ENCODE measurements at places on chromosomes 6 and 20.

DNA sequence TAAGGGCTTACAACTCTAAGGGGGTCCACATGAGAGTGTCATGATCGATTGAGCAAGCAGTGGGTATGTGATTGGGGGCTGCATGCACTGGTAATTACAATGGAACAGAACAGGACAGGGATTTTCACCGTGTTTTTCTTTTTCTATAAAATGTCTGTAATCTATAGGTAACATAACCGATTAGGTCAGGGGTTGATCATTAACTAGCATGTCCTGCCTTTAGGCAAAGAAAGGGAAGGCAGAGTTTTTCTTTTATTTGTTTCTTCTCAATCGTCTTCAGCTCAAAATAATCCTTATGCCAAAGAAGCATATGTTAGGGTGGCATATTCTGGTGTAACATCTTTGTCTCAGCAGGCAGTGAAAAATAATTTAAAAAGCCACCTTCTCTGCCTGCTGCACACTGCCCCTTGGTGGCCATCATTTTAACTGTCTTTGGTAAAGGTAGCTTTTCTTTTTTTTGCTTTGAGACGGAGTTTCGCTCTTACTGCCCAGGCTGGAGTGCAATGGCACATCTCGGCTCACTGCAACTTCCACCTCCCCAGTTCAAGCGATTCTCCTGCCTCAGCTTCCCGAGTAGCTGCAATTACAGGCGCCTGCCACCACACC, 9.7 kb upstream of the CEP43 start:
- DNase-seq, result peak; percentile 58

GRCh38 chr6:153804755-153805330, 234.2 kb upstream of the OPRM1 start:
- DNase-seq, result no peak

DNA sequence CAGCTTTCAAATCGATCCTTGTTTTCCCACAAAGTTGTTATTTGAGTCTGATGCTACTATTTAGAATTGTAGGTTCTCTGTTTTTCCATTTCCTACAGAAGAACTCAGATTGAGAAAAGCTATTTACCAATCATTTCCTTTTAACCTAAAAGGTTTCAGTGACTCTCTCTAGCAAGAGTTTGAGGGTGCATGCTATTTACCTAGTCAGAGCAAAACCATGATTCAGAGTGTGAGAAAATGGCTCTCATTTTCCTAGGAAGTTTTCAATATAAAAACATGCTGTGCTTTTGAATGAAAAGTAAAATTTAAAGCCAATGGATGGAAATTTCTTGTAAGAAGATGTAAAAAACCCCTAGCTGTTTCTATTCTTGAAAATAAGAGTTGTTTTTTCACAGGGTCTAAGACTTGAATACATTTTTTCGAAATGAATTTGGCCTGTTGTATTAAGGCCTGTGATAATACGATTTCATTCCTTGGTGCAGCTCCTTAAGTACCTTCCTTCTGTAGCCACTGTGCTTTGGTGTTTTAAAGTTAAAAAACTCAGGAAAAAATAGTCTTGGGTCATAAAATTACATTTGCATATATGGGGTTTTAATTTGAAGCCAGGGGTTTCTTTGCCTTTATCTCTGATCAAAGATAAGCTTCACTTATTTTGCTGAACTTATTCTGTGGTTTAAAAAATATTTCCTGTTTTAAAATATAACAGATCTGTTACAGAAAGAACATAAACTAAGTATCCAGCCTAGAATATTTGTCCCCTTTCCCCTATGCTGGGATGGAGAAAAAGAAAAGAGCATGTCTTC, 18.0 kb upstream of the RSPH3 start:
- no peak for DNase-seq

DNA sequence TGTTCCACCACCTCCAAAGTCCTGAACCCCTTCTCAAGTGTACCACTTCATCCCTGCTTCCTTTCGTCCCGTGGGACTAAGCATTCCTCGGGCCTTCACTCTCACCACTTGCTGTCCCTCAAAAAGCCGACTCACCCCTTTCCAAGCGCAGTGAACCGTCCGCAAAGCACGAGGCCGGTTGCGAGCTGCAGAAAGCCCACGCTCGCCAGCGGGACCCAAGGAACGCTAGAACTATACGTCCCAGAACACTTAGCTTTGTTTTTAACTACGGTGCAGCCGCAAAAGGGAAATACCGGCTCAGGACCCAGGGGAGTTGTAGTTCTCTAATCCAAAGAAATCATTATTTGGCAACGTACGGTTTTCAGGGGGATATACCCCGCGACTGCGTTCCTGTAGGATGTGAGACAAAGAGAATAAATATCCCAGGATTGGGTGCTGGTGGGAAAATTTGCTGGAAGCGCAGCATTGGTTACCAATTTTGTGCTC, 416 bp upstream of the POLR1H start:
- peak; percentile 29 for DNase-seq

GRCh38 chr6:17450832-17451231, 57.4 kb downstream of the CAP2 start:
- no peak for DNase-seq

DNA sequence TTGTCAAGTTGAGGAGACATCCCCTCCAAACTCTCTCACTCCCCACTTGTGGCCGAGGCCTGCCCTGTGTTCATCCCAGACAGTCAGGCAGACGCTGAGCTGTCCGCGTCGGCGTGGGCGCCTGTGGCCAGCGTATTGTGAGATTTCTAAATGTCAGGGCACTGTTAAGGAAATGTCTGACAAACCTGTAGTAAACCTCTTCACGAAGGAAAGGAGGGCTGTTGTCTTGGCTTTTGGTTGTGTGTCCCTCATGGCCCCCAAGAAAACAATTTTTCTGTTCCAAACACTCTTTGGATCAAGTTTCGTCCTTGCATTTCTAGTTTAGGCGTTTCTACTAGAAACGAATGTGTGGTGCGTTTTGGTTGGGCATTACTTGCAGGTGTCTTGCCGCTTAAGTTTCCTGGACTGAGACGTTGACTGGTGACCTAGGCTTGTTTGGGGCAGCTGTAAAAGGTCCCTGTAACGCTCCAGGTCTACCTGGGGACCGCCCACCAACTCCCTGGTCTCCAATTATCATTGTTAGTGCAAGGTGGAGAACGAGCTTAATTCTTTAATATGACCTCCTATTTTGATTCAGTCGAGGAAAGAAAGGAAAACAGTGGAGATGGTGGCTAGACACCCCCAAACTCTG, 8.7 kb upstream of the POU3F2 start:
- no peak for DNase-seq

GRCh38 chr6:44538131-44538806, 150.8 kb downstream of the CDC5L start:
- DNase-seq, result no peak

- DNase-seq, result no peak
These were observed 280.4 kb downstream of the PTPRK start for GRCh38 chr6:128240024-128240428.

DNA sequence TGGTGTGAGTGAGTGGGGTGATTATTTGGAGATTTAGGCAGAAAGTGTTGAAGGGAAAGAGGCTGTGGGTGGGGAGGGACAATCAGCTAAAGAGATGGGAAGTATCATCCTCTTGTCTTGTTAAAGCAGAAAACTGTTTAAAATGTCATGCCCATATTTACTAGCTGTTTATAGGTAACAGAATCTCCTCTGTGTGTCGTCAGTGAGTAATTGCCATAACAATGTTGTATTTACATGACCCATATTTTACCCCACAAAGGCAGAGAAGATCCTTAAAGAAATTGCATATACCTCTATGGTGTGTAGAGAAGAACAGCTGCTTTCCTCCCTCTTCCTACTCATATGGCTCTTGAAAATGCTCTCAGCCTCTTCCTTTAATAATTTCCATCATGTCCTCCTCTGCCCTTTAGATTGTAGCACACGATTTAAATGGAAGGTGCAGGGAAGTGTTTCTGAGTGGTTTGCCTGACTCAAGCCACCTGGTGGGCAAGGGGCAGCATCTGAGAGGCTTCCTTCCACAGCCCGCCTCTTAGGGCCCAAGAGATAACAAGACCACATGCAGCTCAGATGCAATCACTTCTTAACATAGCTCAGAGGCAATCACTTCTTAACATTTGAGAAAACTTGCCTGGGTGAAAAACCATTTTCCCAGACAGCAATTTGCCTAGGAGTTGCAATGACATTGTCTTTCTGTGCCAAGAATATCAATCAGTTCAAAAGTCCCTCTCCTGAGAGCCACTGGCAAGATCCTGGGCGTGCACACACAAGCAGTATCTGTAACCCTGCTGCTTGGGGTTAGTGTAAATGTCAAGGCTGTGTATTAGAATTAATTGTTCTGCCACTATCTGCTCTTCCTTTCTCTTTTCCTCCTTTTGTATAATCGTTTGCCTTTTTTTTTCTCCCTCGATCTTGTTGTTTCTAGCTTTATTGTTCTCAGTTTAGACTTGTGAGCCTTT, 44.1 kb upstream of the EDN1 start:
- DNase-seq, result peak; percentile 16

DNA sequence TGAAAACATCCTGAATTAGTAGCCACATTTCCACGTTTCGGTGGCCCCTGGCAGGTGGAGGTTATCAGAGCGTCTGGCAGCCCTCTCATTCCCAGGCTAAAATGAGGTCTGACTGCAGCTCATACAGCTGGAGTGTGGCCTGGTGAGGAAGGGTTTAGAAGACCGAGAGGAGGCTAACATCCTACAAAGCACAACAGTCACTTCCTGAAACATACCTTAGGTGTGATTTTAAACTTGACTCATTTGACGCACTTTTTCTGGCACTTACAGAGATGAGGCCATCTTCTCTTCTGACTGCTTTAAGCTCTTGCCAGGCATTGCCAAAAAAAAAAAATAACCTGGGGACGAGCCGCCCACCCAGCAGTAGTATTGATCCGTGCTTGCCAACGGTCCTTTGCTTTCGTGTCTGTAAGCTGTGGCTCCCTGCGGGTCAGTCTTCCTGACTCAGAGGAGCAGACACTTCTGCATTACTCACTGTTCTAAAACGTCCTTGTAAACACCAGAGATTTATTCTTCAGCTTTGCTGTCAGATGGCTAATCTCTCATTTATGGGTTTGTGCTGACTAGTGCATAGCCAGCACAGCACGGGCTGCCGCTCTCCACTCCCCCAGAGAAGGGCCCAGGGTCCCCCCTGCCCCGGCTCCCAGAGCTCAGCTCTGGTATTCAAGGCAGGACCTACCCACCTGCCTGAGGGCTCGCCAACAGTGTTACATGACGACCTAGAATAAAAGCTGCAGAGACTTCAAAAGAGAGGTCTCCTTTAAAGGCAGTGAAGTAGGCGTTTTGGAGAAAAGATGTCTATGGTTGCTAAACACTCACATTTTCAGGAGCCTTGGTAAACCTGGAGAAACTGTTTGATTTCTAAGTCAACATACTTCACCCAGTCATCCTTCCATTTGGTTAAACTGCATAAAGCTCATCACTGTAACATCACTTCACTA, 78.5 kb upstream of the FRMD1 start:
- DNase-seq, result peak; percentile 80

- DNase-seq, result no peak
These were observed 147.1 kb downstream of the LRFN2 start for GRCh38 chr6:40440053-40440452.

- DNase-seq, result no peak
These were observed 41.7 kb upstream of the MPC1 start for GRCh38 chr6:166424431-166424830.

DNA sequence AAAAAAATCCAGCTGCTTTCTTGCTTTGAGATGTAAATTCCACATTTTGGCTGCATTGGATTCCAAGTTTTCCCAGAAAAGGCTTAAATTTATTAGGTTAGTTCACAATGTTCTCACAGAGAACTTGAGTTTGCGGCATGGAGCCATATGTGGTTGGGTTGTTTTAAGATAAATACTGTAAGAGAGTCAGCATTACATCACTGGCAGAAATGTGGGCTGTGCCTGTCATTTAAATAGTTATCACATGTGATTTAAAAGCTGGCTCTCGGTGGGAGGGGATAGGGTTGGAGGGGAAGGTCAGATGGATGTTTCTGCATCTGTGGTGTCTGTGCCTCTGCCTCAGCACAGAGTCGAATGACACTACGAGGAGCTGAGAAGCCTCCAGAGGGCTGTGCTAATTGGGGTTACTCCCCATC, 73.8 kb upstream of the SCP2D1 start:
- DNase-seq, result no peak

DNA sequence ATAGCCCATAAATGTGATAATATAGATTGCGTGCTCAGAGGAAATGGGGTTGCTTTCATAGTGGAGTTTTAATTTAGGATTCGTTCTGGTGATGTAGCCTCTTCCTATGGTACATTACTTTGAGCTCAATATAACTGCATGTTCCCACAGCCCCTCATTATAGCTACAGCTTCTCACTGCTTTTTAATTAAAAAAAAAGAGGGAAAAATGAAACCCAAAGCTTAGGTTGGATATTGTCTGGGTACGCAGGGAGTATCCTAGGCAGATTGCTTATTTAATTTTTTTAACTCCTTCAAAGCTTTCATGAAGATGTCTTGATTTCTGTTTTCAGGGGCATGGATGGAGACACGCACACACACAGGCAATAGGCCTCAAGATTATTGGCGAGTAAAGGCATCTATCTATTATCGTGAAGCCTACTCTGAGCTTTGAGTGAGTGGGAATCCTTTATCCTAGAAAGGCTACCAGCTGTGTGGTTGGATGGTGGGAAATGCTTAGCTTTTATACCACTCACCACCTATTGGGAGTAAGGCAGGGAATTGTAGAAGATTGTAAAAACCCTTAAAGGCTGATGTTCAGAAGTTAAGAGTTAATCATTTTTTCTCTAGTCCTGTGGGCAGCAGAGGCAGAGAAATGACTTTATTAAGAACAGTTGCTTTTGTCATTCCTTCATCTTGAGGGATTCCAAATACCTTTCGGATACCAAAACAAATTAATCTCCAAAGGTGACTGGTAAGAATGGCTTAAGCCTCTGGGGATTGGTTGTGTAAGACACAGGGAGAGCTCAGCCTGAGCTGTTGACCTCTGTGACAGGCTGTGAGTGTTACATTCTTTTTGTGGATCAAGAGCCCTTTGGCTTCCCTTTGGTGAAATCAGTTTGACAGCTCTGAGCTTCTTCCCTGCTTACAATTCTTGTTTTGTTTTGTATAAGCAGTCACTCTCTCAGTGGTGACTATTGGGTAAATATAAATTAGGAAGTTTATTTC, 33.4 kb downstream of the CTNNBL1 start:
- DNase-seq, result peak; percentile 45

DNA sequence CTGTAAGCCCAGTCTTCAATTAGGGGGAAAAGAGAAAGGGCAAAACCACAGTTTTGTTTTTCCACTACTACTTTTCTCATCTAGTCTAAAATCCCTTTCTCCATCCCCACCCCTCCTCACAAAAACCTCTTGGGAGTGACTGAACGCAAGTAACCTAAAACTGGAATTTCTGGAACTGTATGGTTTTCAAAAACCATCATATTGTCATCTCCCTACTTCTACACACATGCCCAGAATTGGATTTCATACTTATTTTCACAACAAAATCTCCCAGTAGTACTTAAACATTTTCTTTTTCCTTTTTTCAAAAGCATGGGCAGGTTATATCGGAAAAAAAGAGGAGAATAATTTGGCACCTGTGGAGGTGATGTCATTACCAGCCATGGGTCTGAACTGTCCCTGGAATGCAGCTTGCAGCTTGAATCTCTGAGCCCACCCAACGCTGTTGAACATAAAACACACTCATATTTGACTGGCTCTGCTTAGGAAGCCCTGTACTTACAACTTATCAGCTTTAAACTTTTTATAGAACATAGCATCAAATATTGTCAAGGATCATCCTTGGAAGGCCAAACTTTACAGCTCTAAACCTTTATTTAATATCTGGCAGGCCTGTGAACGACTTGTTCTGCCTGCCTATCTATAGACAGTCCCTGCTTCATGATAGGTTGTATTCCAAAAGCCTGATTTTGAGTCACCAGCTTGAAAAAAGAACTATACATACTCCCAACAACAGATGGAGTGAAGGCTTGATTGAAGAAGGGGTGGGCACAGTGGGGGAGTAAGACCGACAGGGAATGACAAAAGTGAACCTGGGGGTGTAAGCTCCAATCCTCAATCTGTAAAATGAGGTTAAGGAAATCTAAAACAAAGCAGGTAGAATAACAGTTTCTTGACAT, 59.3 kb downstream of the EPB41L2 start:
- no peak for DNase-seq

All from ELF-1 (cell line).